NB4 (cell line): ENCODE measurements at places on chromosomes 16 and 17.

- no peak for DNase-seq
These were observed 5.4 kb downstream of the TPSD1 start for GRCh38 chr16:1261131-1261892.

DNA sequence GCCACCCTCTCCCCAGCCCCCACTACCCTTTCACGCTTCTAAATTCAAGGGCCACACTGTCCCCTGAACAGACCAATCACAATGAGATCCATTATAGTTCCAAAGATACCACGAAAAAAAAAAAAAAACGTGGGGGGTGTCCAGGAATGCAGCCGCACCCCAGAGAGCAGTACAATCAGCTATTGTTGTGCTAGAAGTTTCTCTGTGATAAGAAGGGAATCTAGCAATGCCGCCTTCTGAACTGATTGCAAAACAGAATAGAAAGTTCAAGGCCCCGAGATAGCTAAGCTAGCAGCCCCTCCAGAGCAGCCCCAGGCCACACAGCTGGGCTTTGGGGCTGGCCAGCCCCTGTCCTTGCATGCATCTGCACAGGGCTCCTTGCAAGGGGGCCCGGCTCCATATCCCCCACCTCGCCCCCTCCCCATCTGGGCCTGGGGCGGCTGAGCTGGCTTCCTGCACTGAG is 86.9 kb upstream of the CBX4 start:
- DNase-seq = no peak

GRCh38 chr17:45018848-45019711 is 32.4 kb downstream of the DCAKD start:
- DNase-seq = peak; percentile 59

- DNase-seq = no peak
These were observed 6.0 kb downstream of the PLLP start for GRCh38 chr16:57278494-57278893.

DNA sequence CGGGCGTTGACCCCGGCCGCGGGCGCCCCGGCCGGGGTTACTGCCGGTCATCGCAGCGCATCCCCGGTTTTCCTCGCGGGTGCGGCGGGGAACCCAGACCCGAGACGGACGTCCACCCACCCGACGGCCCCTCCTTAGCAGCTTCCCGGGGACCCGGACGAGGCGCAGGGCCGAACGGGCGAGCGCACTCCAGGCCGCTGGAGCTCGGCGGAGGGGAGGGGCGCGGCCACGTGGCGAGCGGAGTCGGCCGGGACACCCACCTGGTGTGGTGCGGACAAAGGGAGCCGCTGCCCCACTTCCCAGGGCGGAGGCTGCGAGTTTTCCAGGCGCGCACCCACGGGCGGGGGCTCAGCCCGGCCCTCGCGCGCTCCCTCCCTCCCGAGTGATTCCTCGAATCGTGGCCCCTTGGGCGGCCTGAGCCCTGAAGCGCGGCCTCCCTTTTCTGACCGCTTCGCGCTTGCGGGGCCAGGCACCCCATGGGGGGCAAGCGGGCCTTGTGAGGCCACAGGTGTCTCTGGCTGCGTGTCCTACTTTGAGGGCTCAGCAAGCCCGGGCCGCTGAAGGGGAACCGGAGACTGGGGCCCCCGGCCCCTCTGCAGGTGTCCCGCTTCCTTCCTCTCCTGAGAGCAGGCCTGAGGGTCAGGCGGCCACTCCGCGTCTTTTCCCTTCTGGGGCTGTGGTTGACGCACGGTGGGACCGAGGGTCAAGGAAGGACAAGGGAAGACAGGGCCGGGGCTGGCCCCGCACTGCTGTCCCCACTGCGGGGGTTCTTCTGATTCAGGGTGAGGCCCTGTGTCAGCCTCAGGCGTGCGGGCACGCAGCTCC is 1.1 kb upstream of the FASN start:
- DNase-seq = peak; percentile 64

GRCh38 chr17:18988546-18989173 is 15.9 kb downstream of the FAM83G start:
- no peak for DNase-seq

DNA sequence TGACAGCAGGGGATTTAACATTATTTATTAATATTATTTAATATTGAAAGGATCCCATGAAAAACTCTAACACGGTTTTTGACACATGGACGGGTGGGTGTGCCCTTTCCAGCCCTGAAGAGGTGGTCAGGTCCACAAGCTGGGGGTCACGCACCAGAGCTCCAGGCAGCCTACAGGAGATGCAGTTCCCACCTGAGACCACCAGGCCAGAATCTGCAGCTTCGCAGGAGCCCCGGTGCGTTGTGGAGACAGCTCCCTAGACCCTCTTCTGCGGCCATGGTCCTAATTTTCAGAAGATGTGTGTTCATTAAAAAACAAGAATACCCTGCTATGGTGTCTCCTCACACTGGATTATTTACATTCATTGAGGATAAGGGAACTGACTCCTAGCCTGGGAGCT is 331.1 kb downstream of the C16orf95 start:
- DNase-seq = no peak

DNA sequence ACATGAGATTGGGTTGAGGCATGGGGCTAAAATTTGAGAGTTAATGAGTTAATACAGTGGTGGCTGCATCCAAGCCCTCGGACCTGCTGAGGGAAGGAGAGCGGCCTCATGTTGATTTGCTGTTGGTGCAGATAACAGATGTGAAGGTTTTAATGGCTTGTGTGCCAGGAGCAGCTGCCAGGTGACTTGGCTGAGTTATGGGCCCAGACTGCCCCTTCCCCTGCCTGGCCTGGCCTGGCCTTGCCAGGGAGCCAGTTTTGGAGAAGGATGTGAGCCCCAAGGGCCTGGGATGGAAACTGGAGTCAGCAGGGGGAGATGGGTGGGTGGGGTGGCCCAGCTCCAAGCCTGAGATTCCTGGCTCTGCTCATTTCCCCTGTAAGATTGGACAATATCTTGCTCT is 230.1 kb downstream of the CBLN1 start:
- DNase-seq = no peak

- DNase-seq = no peak
These were observed 5.3 kb downstream of the KPNB1 start for GRCh38 chr17:47654991-47655390.

DNA sequence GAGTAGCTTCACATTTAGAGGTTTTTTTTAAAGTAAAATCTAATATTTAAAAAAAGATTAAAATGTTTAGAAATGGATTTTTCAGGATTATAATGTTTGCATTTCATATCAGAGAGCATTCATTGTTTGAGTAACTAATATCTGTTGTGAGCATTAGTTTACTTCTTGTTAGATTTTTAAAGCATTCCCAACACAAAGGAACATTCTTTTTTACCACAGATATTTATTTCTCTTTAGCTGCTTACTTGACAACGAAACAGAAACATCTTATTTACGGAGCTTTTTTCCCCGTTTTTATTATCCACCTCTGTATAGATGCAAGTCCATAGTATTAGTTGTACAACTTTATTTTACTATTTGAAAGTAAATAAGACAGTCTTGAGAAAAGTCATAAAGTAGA is 53.0 kb downstream of the NFAT5 start:
- DNase-seq = no peak

DNA sequence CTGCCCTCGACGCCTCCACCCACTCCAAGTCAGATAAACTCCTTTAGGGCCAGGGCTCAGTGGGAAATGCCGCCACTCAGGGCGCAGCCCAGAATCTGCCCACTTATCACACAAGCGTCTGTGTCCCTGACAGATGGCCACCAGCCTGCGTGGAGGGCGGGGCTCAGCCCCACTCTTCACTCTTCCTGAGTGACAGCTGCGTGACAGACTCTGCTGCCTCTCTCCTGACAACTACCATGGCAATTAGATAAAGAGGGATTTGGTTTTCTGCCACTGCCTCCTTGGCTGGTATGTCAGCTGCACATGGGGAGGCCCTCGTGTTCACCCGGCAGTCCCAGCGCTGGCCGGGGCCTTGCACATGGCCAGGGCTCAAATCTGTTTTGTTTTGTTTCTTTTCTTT is 96.2 kb downstream of the RTN4RL1 start:
- DNase-seq = no peak

GRCh38 chr16:81684901-81685300 is 94.2 kb upstream of the PLCG2 start:
- DNase-seq = no peak

- DNase-seq = no peak
These were observed 49.7 kb downstream of the SMG6 start for GRCh38 chr17:2253768-2254406.

DNA sequence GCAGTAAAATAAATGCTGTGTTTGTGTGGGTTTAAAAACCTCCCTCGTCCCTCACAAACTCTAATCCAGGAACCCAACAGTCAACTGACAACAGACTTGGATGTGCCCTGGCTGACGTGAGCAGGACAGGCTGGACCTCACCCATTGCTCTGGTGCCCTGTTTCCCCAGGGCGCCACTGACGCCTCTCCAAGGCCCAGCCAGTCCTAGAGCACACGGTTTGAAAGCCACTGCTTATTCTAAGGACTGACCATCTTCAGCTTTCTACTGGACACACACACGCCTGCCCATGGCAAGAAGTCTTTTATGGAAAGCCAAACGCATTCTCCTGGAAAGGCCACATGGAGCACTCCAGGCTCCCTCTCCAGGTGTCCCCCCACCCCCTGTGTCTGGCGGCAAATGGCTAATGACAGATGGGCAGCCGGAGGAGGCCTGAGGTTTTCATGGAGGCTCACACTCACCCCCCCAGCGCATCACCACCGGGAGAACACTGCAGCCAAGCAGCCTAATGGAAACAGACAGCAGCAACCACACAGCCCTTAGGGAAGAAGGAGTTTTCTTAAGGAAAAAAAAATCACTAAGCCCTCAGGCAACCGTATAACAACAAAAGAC is 319.2 kb downstream of the SOX9 start:
- no peak for DNase-seq

DNA sequence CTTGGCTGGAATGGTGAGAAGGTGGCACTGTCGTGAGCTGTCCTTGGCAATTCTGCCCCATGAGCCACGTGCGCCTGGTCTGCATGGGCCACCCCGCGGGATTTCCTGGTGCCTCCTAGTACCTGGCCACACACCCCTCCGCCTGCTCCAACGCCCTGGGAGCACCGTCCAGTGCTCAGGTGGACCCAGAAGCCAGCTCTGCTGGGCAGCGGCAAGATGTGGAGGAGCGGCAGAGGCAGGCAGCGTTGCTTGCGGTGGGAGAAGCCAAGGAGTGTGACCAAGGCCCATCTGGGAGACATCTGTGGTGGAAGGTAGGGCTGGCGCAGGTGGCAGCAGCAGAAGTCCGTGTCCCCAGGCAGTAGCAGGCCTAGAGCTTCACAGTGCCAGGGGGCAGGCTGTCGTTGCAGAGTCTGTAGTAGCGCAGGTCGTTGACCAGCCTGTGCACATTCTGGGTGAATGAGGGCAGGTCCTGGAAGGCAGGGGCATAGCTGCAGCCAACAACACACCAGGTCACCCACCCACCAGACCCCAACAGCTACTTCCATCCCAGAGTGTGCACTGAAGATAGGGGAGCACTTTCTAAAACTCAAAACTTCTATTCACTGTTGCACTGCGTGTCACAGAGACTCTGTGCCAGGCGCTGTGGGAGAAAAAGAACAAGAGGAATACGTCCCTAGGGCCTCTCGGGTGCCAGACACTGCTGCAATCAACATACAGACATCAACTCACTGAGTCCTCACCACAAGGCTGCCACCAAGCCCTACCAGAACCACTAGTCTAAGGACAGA is 34.9 kb upstream of the GSG1L start:
- no peak for DNase-seq

DNA sequence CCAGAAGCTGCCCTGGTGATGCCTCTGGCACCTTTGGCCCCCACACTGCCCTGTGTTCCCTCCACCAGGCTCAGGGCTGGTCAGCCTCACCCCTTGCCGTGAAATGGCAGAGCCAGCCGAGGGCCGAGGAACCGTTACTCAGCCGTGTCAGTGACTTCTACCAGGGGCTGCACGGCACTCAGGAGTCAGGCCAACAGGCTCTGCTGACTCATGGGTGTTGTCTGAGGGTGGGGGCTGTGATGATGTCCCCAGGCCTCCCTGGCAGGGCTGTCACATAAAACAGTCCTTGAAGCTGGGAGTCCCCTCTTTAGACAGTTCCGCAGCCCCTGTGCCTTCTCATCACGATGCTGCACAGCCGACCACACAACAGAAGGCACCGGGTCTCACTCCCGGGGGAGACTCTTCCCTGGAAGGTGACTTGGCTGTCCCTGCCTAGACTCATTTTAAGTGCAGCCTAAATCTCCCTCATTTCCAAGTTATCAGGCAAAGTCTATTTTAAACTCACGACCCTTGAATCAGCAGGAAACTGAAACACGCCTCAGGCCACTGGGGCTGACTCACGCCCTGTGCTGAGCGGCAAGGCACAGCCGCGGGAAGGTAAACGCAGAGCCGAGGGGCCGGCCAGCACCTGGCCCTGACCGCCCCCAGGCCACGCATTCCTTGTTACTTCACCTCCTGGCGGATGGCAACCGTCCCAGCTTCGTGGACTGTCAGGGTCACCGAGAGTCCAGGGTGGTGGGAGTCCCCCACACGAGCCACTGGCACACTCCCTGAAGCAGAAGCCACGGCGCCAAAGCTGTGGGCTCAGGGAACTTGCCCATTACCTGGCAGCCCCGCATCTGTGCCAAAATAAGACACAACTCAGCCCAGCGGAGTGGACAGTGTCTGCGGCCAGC is 102.6 kb downstream of the ZNF778 start:
- peak; percentile 74 for DNase-seq
